RKO (cell line): ENCODE measurements at places on chromosomes 5 and 9.
A peak's percentile ranks its signal among the peaks of the same experiment; 100 is the strongest.

DNA sequence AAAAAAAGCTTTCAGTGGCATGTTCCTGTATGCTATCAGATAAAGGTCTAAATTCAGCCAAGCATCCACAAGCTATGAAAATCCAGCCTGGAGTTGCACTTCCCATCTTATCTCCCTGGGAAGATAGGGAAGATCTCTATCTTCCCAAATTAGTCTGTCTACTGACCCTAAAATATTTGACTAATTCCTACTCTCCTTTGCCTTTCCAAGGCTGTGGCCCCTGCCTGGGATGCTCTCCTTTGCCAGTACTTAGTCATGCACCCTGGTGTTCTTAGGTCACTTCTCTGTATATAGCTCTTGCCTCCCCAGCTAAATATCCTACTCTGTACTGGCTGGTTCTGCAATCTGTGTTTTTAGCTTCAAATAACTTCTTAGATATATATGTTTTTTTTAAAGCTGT is 44.0 kb upstream of the PLPP1 start:
- DNase-seq = no peak

GRCh38 chr9:122819791-122820489 is 8.4 kb downstream of the PDCL start:
- no peak for DNase-seq

- DNase-seq = no peak
These were observed 191.6 kb upstream of the CTNND2 start for GRCh38 chr5:12095808-12096281.

DNA sequence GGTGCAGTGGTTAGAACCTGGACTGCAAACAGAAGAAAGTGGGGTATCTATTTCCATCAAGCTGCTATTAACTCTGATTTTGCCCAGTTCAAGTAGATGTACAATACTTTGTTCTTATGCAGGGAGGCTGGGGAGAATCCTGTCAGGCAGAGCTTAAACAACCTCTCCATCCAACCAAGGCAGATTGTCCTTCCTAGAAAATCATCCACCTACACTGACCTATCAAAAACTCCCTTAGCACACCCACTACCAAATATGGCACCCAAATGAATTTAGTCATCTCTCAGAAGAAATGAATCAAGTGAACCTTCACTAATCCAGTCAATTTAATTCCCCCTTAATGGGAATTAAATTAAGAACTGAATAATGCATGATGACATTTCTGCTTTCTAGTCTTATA is 18.4 kb upstream of the HEMGN start:
- DNase-seq = no peak

DNA sequence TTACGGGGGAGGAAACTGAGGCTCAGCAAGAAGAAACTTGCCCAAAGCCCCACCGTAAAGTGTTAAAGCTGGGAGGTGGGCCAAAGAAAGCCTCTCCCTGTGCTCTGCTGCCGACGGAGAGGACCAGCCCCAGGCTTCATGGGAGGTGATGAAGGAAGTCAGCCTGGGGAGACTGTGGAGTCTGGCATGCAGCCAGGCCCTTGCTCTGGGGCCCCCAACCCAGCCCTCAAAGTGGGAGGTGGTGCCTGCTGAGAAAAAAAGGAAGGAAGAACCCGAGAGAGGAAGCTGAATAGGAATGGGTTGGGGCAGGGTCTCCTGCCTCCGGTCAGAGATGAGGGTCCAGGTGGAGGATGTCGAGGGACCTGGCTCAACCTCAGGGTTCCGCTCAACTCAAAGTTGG is 3.8 kb downstream of the RNF44 start:
- DNase-seq = no peak

DNA sequence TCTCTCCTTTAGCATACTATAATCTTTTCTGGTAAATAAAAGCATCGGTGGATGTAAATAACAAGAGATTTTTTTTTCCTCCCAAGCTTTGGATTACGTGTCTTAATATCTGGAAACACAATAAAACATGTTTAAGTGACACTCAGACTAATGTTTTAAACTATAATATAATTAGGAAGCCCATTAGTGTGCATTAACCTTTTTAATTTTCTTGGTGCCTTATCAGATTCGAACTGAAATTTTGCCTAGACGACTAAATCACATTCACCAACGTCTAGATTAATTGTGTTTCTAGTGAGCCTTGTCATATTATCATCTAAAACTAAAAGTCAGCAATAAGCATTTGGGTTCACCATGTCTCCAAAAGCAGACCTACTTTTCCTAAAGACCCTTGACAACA is 110.2 kb downstream of the CDH6 start:
- DNase-seq = no peak

DNA sequence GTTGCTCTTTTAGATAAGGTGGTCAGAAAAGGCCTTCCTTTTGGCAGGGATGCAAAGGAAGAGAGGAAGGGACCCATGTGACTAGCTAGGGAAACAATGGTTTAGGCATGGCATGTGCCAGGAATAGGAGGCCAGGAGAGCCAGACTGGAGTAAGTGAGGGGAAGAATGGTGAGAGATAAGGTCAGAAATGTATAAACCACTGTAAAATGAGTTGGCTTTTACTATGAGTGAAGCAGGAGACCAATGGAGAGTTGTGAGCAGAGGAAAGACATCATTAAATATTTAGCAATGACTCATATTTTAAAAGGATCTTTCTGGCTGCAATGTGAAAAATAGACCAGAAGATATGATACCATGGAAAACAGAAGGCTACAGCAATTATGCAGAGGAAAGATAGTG is 50.9 kb downstream of the AP3B1 start:
- peak; percentile 3 for DNase-seq

GRCh38 chr5:116378777-116379121 is 195.9 kb downstream of the SEMA6A start:
- no peak for DNase-seq

- no peak for DNase-seq
These were observed 275.9 kb downstream of the ACTL7B start for GRCh38 chr9:108579757-108580439.

DNA sequence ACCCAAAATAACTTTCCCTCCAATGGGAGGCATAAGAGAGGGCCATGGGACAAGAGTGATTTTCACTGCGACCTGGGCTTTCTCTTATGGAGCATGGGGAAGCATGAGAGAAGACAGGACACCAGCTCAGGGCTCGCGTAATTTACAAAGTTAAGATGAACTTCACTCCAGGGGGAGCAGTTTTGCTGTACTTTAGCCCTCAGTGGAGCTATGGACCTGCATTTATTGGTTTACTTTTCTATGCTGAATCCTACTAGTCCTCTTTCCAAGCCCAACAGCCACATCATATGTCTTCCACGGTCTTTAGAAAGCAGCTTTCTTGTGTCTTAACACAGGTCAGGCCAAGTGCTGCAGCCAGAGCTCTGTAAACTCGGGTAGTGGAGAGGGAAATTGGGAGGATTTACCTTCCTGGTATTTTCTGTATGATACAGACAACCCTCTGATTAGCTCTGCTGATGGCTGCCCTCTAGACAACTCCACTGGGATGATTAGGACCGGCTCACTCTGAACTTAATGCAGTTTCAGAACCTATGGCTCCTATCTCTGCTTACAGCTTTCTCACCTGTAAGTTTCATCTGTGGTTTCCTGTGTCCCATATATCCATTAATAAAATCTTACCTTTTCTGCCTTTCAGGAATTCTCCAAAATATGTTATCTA is 581.0 kb upstream of the RORB start:
- peak; percentile 39 for DNase-seq

DNA sequence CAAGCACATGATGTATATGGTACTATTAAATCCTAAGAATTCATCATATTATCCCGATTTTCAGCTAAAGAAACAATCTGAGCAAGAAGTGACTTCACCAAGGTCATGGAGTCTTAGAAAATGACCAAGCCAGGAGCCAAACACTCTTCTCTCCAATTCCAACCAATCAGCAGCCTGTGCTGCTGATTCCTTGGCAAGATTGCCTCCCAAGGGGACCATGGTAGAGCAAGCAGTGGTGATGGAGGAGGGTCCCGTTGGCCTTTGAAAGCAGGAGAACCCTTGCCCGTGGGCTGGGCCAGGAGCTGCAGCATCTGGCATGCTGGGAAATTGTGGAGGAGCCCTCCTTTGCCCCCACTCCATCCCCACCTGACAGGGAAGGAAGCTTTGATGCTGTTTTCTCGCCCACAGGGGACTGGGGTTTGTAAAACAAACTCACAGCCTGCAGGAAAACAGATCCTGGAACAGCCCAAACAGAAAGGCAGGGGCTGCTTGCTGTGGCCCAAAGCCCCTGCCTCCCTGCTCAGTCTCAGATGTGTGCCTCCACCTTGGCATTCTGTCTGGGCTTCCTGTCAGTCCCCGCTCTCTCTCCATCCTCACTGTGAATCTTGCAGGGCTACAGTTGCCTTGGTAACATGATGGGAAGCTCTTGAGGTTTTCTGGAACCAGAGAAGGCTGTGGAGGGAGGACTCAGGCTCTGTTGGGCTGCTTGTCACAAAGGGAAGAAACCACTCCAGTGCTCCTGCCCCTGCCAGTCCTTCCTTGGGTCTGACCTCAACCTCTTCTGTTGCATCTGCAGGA is 70.8 kb upstream of the HSPA9 start:
- DNase-seq = no peak

DNA sequence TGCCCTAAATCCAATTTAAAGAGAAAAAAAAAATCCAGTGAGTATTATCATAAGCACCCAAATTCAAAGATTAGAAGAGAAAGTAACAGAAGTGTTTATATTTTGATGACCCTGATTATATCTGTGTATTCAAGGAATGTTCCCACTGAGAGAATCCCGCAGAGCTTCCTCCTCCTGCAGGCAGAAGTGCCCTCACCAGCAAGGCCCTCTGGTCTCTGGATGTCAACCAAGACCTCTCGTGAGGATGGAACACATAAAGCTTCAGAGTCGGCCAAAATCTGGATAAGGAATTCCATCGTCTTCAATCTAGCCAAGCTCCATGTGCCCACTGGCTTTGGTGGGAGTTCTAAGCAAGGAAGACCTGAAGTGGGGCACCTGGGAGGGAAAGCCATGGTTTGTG is 18.1 kb downstream of the PTCH1 start:
- no peak for DNase-seq

DNA sequence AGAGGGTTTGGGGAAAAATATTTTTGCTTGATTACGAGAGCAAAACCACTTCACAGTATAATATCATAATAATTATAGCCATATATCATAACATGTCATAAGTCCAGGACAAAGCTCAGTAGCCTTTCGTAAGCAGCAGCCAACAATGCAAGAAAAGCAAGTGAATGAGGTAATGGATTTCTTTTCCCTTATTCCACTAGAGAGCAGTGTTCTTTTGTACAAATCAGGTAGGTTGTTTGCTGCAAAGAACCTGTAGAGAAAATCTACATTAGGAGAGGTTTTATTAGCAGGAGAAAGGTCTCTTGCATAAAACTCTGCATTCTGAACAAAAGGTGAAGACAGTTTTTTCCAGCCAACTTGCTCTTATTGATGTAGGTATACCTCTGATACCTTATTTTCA is 1033.4 kb downstream of the TLE4 start:
- DNase-seq = peak; percentile 34

DNA sequence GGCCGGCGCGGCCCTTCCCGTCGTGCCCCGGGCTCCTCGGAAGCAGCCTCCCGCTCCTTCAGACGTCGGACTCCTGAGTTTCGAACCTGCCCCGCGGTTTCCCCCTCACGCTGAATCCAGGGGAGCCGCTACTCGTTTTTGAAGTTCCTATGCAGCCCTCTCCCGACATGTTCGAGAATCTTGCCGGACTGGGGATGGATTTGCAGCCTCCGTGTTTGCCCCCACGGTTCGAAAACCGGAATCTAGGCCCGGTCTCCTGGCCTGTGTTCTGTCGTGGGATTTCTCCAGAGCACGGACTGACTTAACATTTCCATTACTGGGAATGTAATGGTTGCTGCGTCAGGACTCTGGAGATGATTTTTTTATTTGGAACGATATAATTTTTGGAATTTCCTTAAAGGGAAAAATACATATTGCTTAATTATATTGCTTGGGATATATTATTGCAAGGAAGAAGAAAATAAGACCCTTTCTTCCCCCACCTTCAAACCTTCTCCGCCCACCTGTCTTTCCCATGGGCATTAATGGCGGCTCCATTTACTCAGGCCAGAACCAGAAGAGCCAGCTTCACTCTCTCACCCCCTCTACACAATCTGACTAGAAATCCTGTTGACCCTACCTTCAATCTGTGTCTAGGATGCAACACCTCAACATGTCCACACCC is 8.5 kb upstream of the MGAT1 start:
- DNase-seq = no peak

- no peak for DNase-seq
These were observed 52.5 kb downstream of the OXCT1 start for GRCh38 chr5:41817625-41818301.

DNA sequence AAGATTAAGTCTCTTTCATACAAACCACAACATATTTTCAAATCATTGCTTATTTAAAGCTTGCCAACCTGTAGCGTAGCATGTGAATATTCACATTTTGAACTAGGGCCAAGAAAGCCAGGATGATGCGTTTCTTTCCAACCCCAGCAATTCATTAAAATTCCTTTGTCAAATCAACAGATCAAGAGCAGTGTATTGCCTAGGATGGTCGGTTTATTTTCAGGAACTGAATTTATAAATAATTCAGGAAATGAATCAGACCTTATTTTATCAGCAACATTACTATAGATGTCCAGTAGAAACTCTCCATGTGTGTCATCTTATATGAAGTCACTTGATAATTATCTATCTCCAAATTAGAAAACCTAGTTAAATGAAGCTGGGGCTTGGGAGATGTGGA is 13.2 kb upstream of the AUH start:
- DNase-seq = no peak

- DNase-seq = no peak
These were observed 174.2 kb downstream of the CACNA1B start for GRCh38 chr9:138051586-138052321.

- DNase-seq = no peak
These were observed 287.1 kb downstream of the SLIT3 start for GRCh38 chr5:169013846-169014245.

GRCh38 chr9:29648601-29649000 is 2075.3 kb upstream of the C9orf72 start:
- DNase-seq = no peak

- no peak for DNase-seq
These were observed 22.1 kb downstream of the SRP19 start for GRCh38 chr5:112883192-112883591.

- DNase-seq = no peak
These were observed 33.5 kb downstream of the CARTPT start for GRCh38 chr5:71752441-71753190.

- no peak for DNase-seq
These were observed 31.9 kb downstream of the MEIKIN start for GRCh38 chr5:131913603-131914002.

DNA sequence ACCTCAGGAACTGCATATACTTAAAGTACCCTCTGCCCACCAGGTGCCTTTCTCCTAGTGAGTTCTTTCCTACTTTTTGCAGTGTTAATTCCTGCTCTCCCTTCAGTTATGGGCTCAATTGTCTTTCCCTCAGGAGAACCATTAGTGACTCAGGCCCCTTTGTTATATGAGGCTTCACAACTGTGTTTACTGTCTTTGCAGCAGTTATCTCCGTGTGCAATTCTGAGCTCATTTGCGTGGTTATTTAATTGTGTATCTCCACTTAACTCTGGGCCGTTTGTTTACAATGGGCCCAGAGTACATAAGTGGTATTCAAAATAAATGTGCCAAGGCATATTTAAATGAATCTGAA is 9.6 kb downstream of the FBXO38 start:
- DNase-seq = no peak
